Prostate gland (tissue), 2 donors: ENCODE measurements at places on chromosomes 4 and X.

DNA sequence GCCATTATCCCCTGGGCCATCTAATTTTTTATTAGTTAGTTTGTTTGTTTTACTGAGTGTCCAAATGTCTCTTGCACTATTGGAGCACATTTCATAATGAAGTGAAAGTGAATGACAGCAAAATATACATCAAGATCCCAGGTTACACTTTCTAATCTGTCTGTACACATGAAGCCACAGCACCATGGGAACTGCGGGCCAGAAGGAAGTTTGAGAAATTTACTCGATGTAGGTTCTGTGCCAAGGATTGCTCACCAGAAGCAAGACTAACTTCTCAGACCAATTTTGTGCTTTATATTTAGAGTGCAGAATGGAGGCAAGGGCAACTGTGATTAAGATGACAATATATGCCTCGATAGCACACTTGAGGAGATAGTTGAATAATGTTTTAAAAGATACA is 258.0 kb downstream of the COL25A1 start:
- no peaks in the 10 kb centered on the region for H3K4me1 ChIP-seq
- DNase-seq: no peak

GRCh38 chrX:109879991-109880390 is 122.9 kb upstream of the TMEM164 start:
- H3K4me3 ChIP-seq: no peak overlapping the region
- H3K4me1 ChIP-seq: no peaks in the 10 kb centered on the region
- H3K27ac ChIP-seq: no peak overlapping the region
- no peak for DNase-seq
- H3K36me3 ChIP-seq: no peaks in the 10 kb centered on the region
- H3K27me3 ChIP-seq: no peaks in the 10 kb centered on the region

- H3K4me3 ChIP-seq: no peak overlapping the region
- no peaks in the 10 kb centered on the region for H3K4me1 ChIP-seq
- DNase-seq: no peak
- no peaks in the 10 kb centered on the region for H3K36me3 ChIP-seq
- no peak overlapping the region for H3K27ac ChIP-seq
Observed at GRCh38 chr4:42167709-42168108, 15.3 kb upstream of the BEND4 start.

DNA sequence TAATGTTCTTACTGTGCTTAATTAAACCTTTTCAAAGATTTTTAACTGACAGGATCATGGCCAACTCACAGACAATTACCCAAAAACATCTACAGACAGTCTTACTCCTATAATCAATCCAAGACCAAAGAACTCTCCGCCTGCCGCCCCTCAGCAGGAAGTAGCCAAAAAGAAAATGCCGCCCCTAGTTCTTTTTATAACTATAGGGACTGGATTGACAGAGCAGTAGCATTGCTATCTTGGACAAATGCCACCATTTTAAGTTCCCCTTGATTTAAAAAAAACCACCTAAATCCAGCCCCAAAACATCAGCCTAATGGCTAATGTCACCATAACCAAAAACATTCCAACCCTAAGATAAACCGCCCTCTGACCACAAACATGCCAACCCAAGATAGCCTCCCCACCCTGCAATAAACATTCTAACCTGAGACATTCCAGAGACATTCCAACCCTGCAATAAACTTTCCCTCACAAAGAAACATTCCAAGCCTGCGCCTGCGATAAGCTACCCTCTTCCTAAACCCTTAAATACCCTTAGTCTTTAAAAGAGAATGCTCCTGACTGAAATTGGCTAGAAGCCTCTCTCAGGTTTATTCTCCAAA is 77.0 kb downstream of the COQ2 start:
- H3K4me3 ChIP-seq: no peak overlapping the region
- H3K27me3 ChIP-seq: no peaks in the 10 kb centered on the region
- H3K4me1 ChIP-seq: no peaks in the 10 kb centered on the region
- H3K27ac ChIP-seq: no peak overlapping the region
- no peaks in the 10 kb centered on the region for H3K36me3 ChIP-seq

DNA sequence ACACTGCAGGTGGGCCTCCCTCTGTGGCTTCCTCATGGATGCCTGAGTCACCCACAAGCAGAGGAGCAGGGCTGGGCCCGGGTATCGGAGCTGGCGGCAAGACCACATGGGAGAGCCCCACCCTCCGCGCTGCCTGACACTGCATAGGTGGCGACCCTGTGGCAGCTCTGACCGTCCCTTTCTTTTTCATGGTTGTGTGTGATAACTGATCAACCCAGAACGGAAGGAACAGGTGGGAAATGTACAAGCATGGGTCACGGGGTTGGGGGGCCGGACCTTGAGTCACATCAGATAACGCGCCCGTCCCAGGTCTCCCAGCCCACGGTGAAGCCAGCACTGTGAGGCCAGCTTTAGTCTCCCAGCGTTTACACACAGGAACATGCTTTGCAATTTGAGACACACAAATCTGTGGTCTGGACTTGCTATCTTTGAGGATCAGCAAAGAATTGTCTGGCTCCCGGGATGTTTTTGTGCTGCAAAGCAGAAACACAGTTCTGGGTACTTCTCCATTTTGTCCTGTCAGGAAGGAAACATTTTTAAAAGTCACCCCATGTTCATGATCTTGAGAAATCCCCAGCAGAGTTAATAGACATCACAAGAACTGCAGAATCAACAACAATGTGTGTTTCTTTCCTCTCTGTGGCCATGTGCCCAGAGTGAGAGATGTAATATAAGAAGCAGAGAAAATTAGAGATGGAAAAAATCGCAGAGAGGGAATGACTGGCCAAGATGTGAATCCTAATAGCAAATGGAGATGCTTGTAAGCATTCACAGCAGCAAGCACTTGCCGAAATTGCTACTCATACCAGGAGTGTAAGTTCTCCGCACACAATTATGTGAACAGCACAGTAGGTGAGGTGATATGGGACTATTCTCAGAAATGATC is 70.1 kb upstream of the CBR4 start:
- H3K4me1 ChIP-seq: peaks cover 16% of the 10 kb centered on the region
- DNase-seq: peak; percentile 86
- no peaks in the 10 kb centered on the region for H3K36me3 ChIP-seq
- H3K27me3 ChIP-seq: no peaks in the 10 kb centered on the region
- H3K4me3 ChIP-seq: no peak overlapping the region

DNA sequence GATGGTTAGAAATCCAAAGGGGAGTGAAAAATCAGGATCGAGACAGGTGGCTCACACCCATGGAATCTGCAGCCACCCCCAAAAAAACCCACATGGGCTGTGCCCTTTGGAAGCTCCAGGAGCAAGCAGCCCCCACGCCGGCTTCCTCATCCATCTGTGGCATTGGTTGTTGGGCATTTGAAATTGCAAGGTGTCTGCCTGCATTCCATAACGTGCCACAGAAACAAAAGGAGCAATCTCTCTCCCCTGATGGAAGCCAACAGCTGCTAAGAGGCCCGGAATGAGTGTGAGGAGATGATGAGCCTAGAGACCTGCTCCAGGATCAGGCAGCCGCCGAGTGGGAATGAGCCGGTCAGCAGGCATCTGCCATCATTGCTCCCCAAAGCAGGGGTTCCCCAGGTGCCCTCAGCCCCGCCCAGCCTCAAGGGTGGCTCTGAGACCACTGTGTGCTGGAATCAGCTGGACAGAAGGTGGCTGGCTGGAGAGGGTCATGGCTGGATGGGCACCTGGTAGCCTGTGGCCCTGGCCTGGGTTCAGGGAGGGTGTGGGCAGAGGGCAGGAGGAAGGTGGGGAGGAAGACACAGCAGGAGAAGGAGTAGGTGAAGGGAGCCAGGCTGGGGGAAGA is 113.2 kb downstream of the CRLF2 start:
- H3K27ac ChIP-seq: no peak overlapping the region
- H3K4me1 ChIP-seq: no peaks in the 10 kb centered on the region
- DNase-seq: no peak
- no peaks in the 10 kb centered on the region for H3K27me3 ChIP-seq

DNA sequence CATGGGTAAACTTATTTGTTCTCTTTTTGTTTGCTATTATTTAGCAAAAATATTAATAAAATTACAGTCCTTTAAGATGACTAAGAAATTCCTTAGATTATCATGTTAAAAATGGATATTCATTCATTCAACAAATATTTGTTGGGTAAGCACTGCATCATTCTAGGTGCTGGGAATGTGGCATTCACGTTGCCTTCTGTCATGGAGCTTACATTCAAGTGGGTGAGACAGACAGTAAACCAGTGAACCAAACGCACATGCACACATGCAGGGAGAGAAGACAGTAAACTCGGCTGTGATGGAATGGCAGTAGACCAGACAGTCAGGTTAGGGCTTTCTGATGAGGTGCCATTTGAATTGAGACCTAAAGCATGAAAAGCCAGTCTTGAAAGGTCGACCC is 91.8 kb downstream of the STOX2 start:
- H3K27ac ChIP-seq: no peak overlapping the region
- no peak for DNase-seq
- no peaks in the 10 kb centered on the region for H3K27me3 ChIP-seq
- no peaks in the 10 kb centered on the region for H3K36me3 ChIP-seq

- no peaks in the 10 kb centered on the region for H3K27me3 ChIP-seq
- H3K4me3 ChIP-seq: no peak overlapping the region
- peak; percentile 64 for DNase-seq
- H3K4me1 ChIP-seq: no peaks in the 10 kb centered on the region
- no peaks in the 10 kb centered on the region for H3K36me3 ChIP-seq
- no peak overlapping the region for H3K27ac ChIP-seq
Observed at GRCh38 chrX:69024931-69025330, 140.3 kb downstream of the PJA1 start.

DNA sequence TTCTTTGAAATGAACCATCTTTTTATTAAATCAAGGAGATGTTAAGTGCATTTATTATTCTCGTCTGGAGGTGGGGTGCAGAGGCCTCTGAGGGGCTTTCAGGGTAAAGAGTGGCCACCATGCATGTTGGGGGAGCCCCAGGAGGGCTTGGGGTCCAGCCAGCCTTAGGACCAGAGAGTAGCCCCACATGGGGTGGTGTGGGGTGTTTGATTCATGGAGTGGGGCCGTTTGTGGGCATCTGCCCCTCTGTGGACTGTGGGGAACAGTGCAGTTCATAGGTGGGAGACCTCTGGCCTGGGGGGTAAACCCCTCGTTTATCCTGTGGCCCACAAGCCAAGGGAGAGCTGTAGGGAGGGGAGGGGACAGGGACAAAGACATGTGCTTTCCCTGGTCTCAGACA is 26.9 kb downstream of the HTRA3 start:
- H3K27ac ChIP-seq: no peak overlapping the region
- H3K27me3 ChIP-seq: no peaks in the 10 kb centered on the region
- H3K36me3 ChIP-seq: no peaks in the 10 kb centered on the region
- no peak for DNase-seq

- no peak for DNase-seq
- no peaks in the 10 kb centered on the region for H3K36me3 ChIP-seq
- no peak overlapping the region for H3K27ac ChIP-seq
- H3K4me1 ChIP-seq: peaks cover 3% of the 10 kb centered on the region
- H3K4me3 ChIP-seq: no peak overlapping the region
- H3K27me3 ChIP-seq: no peaks in the 10 kb centered on the region
Observed at GRCh38 chr4:6492027-6492590, 19.7 kb upstream of the PPP2R2C start.

- H3K4me3 ChIP-seq: no peak overlapping the region
- DNase-seq: no peak
- H3K4me1 ChIP-seq: no peaks in the 10 kb centered on the region
- no peaks in the 10 kb centered on the region for H3K27me3 ChIP-seq
- H3K36me3 ChIP-seq: no peaks in the 10 kb centered on the region
Observed at GRCh38 chr4:136934601-136935000, 597.7 kb downstream of the PCDH18 start.

GRCh38 chr4:27178061-27178460 is 317.4 kb downstream of the STIM2 start:
- no peaks in the 10 kb centered on the region for H3K36me3 ChIP-seq
- DNase-seq: no peak
- H3K27ac ChIP-seq: no peak overlapping the region
- H3K27me3 ChIP-seq: no peaks in the 10 kb centered on the region
- H3K4me3 ChIP-seq: no peak overlapping the region
